ENCODE measurements at places on chromosomes 13 and 19.

- no peak for DNase-seq
These were observed 1.1 kb downstream of the ZNF570 start for GRCh38 chr19:37470216-37470615.

- no peak for DNase-seq
These were observed 941.3 kb upstream of the SLITRK1 start for GRCh38 chr13:84823528-84823927.

GRCh38 chr19:54916822-54917221 is 10.9 kb downstream of the NCR1 start:
- peak; percentile 51 for DNase-seq

GRCh38 chr19:32041681-32042292 is 303.6 kb upstream of the ZNF507 start:
- DNase-seq = peak; percentile 52

DNA sequence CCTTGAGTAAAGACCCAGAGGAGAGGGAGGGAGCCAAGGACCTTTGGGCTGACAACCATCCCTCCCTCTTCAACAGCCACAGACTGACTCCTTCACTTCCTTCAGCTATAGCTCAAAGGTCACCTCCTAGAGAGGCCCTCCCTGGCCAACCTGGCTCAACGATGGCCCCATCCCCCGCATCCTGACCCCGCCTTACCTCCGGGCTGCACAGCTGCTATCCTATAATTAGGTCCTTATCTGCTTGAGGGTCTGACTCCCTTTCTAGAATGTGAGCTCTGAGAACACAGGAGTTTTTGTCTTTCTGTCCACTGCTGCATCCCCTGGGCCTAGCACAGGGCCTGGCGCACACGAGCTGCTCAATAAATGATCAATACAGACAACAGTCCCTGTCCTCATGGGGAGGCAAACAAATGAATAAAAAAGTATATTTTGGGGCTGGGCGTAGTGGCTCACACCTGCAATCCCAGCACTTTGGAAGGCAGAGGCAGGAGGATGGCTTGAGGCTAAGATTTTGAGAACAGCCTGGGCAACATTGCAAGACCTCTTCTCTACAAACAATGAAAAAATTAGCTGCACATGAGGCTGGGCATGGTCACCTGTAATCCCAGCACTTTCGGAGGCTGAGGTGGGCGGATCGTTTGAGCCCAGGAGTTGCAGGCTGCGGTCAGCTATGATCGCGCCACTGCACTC is 6.6 kb upstream of the LGALS4 start:
- no peak for DNase-seq

GRCh38 chr13:62910541-62911060 is 1495.0 kb upstream of the PCDH20 start:
- no peak for DNase-seq

DNA sequence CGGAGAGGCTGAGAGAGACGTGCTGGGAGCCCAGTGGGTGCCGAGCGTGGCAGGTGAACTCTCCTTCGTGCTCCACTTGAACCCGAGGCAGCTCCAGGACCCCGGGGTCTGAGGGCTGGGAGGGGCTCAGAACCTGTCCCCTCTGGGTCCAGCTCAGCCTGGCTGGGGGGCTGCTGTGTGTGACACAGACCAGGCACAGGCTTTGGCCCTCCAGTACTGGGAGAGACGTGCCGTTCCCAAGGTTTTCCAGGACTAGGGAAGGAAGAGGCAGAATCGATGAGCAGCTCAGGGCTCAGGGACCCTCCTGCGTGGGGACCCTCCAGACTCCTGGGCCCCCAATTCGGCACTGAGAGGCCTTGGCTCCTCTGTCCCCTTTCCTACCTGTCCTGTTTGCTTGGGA is 2.3 kb downstream of the SIGLEC10 start:
- DNase-seq = no peak

GRCh38 chr13:75073786-75074185 is 408.2 kb downstream of the TBC1D4 start:
- DNase-seq = no peak

GRCh38 chr19:39327363-39328045 is 6.8 kb upstream of the LRFN1 start:
- DNase-seq = no peak

DNA sequence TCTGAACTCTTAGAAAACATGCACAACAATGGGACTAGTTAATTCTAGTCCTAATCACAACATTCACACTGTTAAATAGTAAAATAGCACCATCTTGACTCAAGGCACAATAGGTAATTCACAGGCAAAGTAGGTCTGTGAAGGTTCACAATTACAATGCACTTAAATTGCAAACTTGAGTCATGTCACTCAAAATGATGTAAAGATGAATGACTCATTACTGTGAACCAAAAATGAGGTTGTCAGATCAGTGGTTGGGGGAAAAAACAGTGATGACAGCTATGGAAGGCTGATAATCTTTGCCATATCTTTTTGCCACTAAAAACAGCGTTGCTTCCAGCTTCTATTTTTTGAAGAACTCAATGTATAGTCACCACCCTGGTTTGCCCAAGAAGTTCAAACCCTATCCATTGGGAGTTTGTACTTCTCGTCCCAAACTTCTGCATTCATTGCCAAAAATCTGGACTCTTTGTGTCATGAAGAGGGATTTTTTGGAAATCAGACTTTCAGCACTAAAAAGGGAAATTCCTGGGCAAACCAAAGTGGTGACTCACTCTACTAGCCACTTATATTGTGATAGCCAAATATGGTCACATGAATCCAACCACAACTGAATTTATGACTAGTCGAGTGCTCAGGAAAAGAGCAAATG is 200.9 kb upstream of the TMTC4 start:
- DNase-seq = peak; percentile 25

DNA sequence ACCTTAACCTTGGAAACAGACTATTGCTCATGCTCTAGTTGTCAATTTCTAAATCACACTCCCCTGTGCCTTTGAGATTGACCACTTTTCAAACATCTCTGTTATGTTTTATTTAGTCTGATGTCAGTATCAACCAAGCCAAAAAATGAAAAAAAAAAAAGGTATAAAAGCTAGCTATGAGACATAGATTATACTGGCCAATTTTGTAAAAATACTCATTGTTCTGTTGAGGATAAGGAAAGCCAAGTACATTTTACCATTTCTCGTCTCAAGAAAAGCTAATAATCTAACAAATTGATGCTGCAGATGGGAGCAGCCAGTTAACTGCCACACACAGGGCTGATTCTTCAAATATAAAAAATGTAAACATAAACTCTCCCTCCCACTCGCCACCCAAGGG is 572.6 kb upstream of the KLF12 start:
- no peak for DNase-seq

GRCh38 chr19:41529484-41530183 is 46.3 kb upstream of the CEACAM21 start:
- DNase-seq = no peak

- no peak for DNase-seq
These were observed 23.7 kb downstream of the CEBPA start for GRCh38 chr19:33278403-33279269.

DNA sequence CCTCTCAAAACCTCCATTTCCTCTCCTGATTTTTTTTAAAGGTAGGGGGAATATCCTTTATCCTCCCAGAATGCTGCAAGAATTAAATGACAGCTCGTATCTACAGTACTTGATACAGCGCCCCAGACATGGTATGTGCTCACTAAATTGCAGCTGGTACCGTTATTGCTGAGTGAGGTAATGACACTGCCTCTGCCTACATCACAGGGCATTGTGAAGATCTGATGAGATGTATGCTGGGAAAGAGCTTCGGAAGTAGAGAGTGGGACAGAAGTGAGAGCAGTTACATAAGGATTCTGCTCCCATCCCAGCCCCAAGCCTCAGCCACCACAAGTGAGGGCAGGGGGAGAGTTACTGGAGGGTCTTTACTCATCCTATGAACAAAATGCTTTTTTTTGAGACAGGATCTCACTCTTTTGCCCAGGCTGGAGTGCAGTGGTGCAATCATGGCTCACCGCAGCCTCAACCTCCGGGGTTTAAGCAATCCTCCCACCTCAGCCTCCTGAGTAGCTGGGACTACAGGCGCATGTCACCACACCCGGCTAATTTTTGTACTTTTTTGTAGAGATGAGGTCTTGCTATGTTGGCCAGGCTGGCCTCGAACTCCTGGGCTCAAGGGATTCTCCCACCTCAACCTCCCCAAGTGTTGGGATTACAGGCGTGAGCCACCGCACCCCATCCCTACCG is 1.7 kb upstream of the FKRP start:
- peak; percentile 20 for DNase-seq

DNA sequence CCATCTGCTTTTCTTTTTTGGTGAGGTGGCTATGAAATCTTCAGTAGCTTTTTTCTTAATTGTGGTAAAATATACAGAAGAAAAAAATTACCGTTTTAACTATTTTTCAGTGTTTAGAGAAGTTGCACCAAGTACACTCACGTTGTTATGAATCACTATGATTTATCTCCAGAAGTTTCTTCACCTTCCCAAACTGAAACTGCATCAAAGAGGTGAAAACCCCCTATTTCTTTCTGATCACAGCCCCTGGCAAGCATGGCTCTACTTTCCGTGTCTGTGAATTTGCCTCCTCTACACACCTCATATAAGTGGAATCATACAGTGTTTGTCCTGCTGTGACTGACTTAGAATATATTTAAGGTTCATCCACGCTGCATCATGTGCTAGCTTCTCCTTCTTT is 15.6 kb upstream of the SIGLEC10 start:
- DNase-seq = peak; percentile 83

- DNase-seq = no peak
These were observed 16.5 kb downstream of the SLC5A5 start for GRCh38 chr19:17888260-17888659.

- peak; percentile 5 for DNase-seq
These were observed 21.6 kb upstream of the NAA16 start for GRCh38 chr13:41289463-41289881.

DNA sequence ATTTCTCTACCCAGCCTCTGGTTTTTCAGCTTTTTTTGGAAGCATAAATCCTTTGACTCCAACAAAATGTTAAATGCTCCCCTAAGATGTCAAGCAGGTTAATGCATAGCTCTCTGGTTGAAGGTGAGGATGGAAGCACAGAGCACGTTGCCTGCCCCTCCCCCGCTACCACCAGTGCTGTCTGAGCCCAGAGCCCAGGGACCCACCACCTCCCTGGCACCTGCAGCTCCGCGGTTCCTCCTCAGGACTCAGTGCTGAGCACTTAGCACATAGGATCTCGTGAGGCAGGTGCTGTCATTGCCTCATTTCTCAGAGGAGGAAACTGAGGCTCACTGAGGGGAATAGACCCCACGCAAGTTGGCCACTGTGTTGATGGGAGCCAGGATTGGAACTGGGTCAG is 48.6 kb downstream of the DPF1 start:
- no peak for DNase-seq

DNA sequence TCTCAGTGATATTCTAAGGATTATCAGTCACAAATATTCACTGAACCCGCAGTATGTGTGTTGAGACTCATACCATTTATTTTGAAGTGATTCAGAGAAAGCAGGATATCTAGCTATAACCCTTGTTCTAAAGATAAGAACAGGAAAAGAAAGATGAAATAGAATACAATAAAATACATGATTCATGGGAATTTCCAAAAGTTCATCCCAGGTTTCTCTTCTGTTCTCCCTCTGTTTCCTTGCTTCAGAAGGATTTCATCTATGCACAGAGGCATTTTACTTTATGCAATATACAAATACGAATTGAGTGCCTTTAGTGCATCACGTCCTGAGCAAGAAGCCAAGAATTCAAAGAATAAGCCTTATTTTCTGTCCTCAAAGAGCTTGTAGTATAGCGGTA is 274.4 kb upstream of the GPC6 start:
- no peak for DNase-seq

DNA sequence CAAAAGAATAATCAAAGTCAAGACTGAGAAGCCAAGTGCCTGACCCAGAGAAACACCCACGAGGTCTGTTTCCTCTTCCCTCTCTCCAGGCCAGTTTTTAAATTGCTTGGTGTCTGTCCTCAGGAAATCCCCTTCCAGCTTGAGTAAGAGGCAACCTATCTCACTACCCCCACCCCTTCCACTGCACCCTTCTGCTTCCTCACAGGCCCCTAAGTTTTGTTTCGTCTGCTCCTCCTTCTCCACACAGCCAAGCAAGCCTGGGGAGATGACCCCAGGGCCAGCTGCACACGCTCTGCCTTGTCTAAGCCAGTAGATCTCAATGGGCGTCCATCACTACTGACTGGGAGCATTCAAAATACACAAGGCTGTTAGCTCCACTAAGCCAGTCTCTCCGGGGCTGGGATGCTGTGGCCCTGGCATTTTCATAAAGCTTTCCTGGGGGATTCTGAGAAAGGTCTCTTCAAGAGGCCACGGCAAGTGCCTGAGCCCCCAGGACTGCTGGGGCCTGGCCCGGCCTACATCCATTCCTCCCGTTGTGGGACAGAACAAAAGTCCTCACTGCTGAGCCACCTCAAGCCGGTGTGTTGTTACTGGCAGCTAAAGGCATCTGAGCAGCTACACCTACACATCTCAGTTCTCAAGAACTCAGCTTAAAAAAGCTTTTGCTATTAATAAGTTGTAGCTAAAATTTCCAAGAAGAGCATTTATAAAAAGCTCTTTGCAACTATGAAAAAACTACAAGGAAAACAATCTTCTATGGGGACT is 14.9 kb upstream of the IL4I1 start:
- peak; percentile 95 for DNase-seq

- no peak for DNase-seq
These were observed 11.8 kb downstream of the CHAF1A start for GRCh38 chr19:4414144-4414799.

DNA sequence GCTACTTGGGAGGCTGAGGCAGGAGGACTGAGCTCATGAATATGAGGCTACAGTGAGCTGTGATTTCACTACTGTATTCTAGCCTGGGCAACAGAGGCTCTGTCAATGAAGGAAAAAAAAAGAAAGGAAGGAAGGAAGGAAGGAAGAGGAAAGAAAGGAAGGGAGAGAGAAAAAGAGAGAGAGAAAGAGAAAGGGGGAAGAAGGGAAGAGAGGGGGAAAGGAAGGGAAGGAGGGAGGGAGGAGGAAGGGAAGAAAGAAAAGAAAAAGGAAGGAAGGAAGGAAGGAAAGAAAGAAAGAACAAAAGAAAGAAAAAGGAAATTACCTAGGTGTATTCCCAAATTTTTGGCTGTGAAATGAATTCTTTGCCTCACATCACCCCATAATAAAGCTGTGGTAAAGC is 7.2 kb upstream of the RFX2 start:
- no peak for DNase-seq

DNA sequence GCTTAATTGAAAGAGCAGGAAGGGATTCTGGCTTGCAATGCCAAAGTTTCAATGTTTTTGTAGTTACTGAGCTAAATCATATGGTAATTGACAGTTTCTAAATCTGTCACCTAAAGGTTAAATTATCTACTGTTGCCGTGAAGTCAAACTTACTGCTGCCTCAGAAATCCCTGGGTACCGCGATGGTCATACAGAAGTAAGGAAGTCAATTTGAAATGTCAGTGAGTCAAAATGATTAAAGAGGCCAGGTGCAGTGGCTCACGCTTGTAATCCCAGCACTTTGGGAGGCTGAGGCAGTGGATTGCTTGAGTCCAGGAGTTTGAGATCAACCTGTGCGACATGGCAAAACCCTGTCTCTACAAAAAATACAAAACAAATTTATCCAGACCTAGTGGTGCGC is 48.8 kb upstream of the TPM4 start:
- no peak for DNase-seq

- DNase-seq = no peak
These were observed 83.4 kb downstream of the KCNRG start for GRCh38 chr13:50098693-50099092.

All from suppressor macrophage treated with lipopolysaccharide for 4 hours (primary cell).